ENCODE measurements at places on chromosomes 1 and 21. TPM values are rescaled to one million over a fixed set of nuclear protein-coding genes. Genes with fewer than 3 reads are reported as not detected.

The TCHHL1 gene
- not detected for total RNA-seq

The ZNF593OS gene
- not detected for total RNA-seq

The ACBD3 gene
- 24.0 TPM for total RNA-seq

The LORICRIN gene
- not detected for total RNA-seq

Data from mesangial cell (primary cell).